ENCODE measurements at places on chromosomes 2 and 18.

DNA sequence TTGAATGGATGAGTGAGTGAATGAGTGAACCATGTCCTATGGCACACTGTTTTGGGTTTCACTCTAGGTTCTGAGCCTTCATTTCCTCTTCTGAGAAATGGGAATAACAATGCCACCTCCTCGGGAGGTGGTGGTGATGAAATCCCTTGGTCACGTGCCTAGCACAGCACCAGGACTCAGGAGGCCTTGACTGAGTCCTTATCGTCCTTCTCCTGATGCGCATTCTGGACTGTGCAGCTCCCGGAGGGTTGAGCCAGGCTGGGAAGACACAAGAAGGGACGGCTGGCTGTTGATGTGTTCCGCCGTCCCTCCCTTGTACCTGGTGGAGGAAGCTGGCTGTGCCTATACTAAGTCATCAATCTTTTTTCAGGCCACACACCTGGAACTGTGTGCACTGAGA is 437.3 kb downstream of the ZNF521 start:
- DNase-seq: no peak

DNA sequence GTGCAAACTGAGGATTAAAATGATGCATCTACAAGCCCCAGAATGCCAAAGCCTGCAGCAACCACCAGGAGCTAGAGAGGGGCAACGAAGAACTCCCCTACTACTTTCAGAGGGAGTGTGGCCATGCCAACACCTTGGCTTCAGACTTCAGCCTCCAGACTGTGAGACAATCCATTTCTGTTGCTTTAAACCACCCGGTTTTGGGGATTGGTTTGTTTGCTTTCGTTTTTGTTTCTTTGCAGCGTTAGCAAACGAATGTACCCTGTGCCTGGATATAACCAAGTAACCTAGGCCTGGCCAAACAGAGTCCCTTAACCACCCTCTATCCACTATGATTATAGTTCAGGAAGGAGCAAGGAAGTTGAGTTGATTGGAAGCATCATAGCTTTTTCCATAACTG is 171.2 kb upstream of the NCK2 start:
- DNase-seq: no peak

GRCh38 chr2:150133623-150134022 is 353.8 kb downstream of the RND3 start:
- DNase-seq: no peak

DNA sequence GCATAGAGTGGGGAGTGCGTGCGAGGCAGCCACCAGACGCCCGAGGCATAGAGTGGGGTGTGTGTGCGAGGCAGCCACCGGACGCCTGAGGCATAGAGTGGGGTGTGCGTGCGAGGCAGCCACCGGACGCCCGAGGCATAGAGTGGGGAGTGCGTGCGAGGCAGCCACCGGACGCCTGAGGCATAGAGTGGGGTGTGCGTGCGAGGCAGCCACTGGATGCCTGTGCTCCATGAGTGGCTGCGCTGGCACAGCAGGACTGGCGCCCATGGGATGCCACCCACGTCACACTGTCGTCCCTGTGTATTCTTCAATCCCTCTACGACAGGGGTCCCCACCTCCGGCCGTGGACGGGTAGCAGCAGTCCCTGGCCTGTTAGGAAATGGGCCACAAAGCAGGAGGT is 221.9 kb downstream of the HDAC4 start:
- no peak for DNase-seq

DNA sequence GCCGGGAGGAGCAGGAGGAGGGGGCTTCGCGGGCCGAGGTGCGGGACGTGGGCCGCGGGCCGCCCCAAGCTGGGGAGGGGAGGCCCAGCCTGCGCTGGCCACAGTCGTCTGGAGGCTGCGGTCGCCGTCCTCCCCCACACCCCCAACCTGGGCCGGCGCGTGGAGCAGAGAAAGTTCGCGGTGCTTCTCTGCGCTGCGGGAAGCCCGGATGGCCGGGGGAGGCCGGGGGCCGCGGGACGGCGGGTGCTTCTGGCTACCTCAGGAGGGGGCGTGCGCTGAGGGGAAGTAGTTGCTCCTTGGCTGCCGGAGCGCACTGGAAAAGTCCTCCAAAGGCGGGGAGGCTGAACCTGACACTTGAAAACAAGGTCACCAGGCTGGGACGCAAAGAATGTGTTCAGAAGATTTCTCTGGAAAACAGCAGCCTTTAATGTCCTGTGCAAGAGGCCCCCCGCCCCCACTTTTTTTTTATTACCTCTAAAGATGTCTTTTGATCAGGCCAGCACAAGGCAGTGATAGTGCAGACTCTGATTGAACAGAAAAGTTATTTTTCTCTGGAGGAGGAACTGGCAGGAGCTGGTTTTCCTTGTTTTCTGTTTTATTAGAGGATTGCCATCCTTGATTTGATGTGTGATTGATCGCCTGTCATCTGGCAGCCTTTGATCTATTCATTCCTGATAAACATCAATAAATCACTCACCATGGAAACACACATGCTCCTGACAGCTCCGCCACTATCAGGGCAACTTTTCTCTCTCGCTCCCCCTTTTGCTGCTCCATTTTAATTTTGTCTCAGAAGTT is 1.6 kb downstream of the TSHZ1 start:
- no peak for DNase-seq

DNA sequence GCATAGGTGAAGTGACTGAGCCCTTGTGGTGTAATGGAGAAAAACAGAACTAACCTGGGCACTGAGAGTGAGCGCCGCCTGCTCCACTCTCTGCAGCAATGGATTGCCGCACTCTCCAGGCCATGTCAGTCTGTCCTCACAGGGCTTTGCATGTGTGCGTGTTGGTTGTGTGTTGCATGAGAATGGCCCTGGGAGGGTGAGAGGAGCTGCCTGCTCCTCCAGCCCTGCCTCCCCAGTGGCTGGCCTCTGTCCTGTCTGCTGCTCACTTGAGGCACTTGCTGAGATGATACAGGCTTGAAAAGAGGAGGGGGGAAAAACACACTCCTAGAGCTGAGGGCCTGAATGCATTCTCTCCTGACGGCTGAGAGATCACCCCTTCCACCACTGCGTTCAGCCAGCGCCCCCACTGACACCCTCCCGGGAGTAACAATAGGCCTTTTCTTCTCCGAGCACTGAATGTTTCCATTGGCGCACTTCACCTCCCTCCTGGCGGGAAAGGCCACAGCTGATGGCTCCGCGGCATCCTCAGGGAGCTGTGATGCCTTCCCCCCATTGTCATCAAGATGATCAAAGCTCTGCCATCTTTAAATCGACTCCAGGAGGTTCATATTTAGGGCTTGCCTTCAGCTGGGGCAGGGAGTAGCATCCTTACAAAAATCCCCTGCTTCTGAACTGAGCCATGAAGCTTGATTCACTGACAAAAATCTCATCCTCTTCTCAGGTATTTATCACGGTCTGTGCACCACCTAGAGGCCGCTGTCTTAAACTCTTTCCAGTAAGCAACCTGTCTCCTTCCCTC is 49.9 kb upstream of the DAPL1 start:
- no peak for DNase-seq

DNA sequence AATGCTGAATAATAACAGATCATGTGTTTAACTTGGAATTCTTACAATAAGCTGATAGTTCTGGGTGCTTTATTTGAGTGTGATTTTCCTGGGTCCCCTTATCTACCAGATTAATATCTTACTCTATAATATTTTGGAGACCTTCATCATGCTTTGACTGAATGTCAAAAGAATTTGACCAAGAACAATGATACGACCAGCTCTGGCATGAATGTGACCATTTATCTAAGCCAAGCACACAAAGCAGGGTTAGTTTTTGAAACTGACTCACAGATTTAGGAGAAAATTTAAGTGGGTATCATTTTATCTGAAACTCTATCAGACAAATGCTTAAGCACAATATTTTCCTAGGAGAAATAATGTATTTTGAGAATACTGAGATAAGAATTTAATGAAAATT is 677.0 kb downstream of the NYAP2 start:
- no peak for DNase-seq

DNA sequence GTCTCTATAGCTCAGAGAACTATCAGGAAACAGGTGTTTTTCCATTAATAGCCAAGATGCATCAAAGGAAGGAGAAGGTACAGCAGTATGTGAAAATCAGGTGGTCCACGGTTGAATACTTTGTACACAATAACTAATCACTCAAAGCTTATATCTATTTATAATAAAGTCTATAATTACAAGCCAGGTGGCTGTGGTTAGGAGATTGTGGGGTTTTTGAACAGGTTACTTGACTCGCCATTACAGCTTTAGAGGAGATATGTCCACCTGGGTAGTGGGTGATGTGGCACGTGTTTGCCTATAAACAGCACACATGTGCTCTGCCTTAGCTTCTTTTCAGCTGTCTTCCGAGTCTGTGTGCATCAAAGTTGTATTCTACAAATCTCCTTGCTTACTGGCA is 892.2 kb upstream of the ZEB2 start:
- no peak for DNase-seq

GRCh38 chr2:26424221-26424620 is 22.5 kb downstream of the DRC1 start:
- DNase-seq: no peak

GRCh38 chr2:241516520-241516965 is 8.2 kb upstream of the STK25 start:
- DNase-seq: no peak

Measured in CD8-positive, alpha-beta memory T cell (primary cell).